Activated CD8-positive, alpha-beta memory T cell treated with anti-CD3 and anti-CD28 coated beads for 1 hour (primary cell): ENCODE measurements at places on chromosomes 7 and 10.

DNA sequence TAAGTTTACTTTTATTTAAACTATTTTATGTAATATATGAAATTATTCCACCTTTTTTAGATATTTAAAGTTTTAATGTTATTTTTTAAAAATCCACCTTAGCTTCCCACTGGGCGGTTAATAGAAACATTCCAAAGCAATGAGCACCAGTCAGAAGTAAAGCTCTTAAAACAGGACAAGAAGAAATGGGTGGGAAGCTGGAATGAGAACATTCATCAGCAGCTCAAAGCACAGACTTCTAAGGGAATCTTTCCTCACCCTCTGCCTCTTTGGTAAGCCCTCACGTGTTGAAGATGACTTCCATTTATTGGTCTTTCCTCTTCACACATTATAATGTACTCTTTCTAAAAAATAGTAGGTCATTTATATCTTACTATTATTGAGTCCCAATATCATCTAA lies 3.1 kb downstream of the AGMO start:
- no peak for DNase-seq

DNA sequence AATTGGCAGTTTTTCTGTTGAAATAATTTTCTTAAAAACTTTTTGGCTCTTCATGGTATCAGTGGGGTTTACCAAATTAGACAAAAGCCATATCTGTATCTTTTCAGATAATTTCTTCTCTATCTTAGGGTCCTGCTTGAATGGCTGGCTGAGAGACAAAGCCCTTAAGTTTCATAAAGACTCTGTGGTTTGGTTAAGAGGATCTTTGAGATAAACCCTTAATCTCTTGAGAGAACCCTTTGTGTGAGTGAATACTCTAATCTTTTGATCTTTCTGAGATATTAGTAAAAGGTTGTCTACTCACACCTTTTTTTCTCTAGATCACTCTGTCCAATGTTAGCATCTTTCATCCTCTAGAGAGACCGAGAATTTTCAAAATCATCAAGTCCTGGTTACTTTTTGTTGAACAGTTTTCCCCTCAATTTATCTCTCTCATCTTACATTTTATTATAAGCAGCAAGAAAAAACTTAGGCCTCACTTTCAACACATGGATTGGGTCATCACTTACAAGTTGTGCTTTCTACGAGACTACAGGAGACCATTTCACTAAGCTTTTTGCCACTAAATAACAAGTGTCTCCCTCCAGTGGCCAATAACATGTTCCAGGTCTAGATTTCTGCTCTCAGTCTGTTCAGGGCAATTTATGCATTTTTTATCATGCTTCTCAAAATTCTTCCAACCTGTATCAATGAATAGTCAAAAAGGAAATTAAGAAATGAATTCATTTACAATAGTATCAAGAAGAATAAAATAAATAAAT lies 28.4 kb downstream of the DNAJC9 start:
- no peak for DNase-seq

DNA sequence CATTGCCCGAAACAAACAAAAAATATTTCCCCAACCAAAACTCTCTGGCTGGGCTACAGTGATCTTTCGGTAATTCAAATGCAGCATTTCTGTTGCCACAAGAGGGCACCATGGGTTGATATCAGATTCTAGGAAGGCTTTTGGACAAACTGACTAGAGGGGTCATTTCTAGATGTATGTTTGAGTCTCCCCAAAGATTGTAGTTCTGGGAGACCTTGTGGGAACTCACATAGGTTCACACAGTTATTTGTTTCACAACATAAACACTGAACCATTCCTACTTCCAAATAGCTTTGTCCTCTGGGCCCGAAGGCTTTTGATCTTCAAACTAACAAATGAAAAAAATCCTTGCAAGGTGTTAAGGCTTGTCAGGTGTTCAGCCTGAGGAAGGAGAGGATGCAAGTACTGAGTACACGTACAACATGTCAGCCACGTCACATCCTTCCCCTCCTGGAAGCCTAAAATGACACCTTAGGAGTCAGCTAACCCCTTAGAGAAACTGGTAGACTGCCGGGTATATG lies 37.0 kb upstream of the IL15RA start:
- peak; percentile 29 for DNase-seq

DNA sequence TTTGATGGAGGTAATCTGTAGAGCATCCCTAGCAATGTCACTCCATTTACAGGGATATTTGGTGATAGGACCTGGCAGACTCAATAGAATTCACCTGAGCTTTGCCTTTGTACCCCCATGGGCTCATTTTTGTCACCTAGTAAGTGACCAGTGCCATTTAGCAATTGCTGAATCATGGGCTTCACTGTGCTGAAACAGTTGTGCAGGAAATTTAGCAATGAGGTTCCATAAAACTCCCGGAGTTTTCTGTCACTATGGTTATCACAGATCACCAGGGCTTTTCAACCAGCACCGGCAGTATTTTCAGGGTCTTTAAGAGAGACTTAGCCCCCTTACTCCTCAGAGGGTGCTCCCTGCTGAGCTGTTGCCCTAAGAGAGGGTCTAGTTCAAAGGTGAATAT lies 40.2 kb downstream of the FAS start:
- no peak for DNase-seq

DNA sequence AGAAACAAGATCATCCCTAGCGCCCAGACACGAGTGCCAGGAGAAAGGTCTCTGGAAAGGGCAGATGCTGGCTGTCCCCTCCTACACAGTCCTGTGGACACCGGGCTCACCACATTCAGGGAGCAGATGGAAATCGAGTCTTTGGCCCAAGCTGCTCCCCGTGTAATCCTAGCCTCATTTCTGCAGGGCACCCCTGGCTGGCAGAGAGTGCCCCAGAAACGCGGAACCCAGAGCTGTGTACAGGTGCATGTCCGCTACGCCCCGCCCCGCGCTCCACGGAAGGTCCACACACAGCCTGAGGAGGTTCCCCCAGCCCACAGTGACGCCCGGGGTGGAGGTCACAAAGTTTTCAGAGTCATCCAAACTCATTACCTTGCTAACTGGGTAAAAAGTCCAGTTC lies 202.8 kb downstream of the MAD1L1 start:
- no peak for DNase-seq

DNA sequence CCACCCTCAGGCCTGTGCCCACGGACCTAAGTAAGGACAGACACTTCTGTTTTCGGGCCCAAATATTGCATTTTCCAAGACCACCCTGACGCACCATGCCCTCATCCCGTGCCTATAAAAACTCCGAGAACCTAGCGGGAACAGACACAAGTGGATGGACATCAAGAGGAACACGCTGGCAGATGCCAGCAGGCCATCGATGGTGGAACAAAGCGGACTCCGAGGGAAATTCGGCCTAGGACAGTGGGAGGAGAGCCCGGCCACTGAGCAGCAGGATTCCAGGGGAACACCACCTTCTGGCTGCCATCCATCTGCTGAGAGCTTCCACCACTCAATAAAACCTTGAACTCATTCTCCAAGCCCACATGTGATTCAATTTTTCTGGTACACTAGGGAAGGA lies 243.6 kb upstream of the ZWINT start:
- no peak for DNase-seq

- no peak for DNase-seq
Measured at GRCh38 chr10:76398043-76398710, 966.8 kb downstream of the LRMDA start.

GRCh38 chr7:92437956-92438491 lies 9.3 kb upstream of the GATAD1 start:
- no peak for DNase-seq

DNA sequence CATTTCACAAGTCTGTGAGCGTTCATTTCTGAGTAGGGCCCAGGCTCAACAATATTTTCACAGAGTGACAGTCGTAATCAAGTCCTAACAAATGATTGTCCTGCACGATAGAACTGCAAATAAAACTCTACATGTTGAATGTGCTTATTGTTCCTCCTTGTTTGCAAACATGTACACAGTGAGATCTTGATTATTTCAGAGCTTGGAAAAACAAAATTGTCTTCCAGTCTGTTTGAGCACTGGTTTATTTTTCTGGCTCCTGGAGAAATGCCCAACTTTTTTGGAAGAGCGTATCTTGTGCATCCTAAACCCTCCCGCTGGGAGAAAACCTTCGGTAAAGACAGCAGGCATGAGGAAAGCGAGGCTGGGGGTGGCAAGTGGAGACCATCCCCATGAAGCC lies 91.1 kb downstream of the TEX36 start:
- no peak for DNase-seq

DNA sequence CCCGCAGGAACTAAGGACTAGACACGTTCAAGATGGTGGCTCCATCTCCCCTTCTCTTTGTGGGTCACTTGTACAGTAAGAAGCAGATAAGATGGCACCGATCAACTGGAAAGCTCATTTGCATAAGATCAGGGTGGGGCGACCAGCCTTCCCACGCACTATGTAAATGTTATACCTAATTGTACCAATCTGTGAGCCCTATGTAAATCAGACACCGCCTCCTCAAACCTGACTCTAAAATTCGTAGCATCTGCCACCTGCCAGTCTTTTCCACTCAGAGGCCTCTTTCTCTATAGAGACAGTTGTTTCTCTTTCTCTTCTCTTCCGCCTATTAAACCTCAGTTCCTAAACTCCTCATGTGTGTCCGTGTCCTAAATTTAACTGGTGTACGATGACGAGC lies 324.5 kb downstream of the PHF14 start:
- DNase-seq, result no peak

DNA sequence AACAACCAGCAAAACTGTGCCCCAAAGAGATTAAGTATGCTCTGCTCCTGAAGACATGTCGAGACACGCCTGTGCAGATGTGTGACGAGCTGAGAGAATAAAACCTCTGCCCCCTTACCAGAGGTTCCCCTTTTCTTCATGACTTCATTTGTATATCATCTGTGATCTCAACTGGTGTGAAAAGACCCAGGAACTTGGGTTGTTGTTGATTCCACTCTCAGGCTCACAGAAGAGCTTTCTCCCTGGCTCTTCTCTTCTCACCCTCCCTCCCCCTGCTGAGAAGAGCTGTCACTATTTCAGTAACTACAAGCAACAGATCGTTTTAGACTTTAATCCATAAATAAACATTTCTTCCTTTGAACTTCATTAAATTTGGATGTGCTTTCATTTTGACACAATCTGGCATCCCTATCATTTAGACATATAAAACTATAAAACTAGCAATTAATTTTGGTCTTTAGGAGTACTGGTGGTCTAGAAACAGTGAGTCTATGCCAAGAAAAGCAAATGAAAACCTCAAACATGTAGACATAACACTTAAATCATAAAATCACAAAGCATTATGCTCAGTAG lies 179.3 kb upstream of the FZD8 start:
- DNase-seq, result no peak
